Endothelial cell of coronary artery (primary cell): ENCODE measurements at places on chromosomes 4 and X. TPM values are rescaled to one million over a fixed set of nuclear protein-coding genes. Genes with fewer than 3 reads are reported as not detected.

The EDA2R gene
- total RNA-seq, result 6.3 and 7.8 TPM in 2 replicates

The MAGEB17 gene
- total RNA-seq, result 0.19 TPM in 1 of 2 replicates, not detected in the other

The IL13RA2 gene
- total RNA-seq, result under 0.01 and 0.09 TPM in 2 replicates

The PNMA6F gene
- total RNA-seq, result not detected in 2 replicates

The CPZ gene
- total RNA-seq, result 1.2 TPM in 1 of 2 replicates, not detected in the other

The ZFX gene
- 29.1 and 54.3 TPM in 2 replicates for total RNA-seq

The UGT2A1 gene
- 0.27 and 0.85 TPM in 2 replicates for total RNA-seq

The JAKMIP1 gene
- not detected in 2 replicates for total RNA-seq

The UGT2B11 gene
- total RNA-seq, result not detected in 2 replicates

The ZCCHC18 gene
- total RNA-seq, result 1.6 and 1.8 TPM in 2 replicates

The EGF gene
- under 0.01 TPM in 1 of 2 replicates, not detected in the other for total RNA-seq

The NELFA gene
- total RNA-seq, result 13.0 and 16.1 TPM in 2 replicates

The NLRP2B gene
- under 0.01 TPM in 1 of 2 replicates, not detected in the other for total RNA-seq

The ZNF157 gene
- total RNA-seq, result not detected in 2 replicates

The CENPVL1 gene
- not detected in 2 replicates for total RNA-seq

The CXCR3 gene
- total RNA-seq, result not detected in 2 replicates

The GRIA3 gene
- total RNA-seq, result 0.28 and 0.54 TPM in 2 replicates

The OPN1LW gene
- not detected in 2 replicates for total RNA-seq

The SPANXB1 gene
- total RNA-seq, result not detected in 2 replicates

The ERAS gene
- not detected in 2 replicates for total RNA-seq

The PFKFB1 gene
- total RNA-seq, result not detected in 2 replicates

The GYG2 gene
- under 0.01 and 0.09 TPM in 2 replicates for total RNA-seq

The ITIH6 gene
- total RNA-seq, result not detected in 2 replicates

The TEX13C gene
- total RNA-seq, result not detected in 2 replicates

The USP17L30 gene
- total RNA-seq, result not detected in 2 replicates

The ADD1 gene
- 127 and 143 TPM in 2 replicates for total RNA-seq

The MTTP gene
- 0.09 TPM in 1 of 2 replicates, not detected in the other for total RNA-seq

The TBC1D14 gene
- 29.1 and 31.5 TPM in 2 replicates for total RNA-seq

The PCYT1B gene
- total RNA-seq, result under 0.01 TPM in 1 of 2 replicates, not detected in the other

The ANK2 gene
- total RNA-seq, result 1.5 and 1.7 TPM in 2 replicates

The CXCL3 gene
- total RNA-seq, result 0.54 and 0.94 TPM in 2 replicates

The EDA gene
- total RNA-seq, result 0.81 and 2.4 TPM in 2 replicates

The CT55 gene
- not detected in 2 replicates for total RNA-seq

The TMPRSS11B gene
- not detected in 2 replicates for total RNA-seq

The HSFX2 gene
- total RNA-seq, result 0.18 and 0.28 TPM in 2 replicates

The CT45A7 gene
- not detected in 2 replicates for total RNA-seq

The PARM1 gene
- under 0.01 and 0.47 TPM in 2 replicates for total RNA-seq

The SEPTIN6 gene
- total RNA-seq, result 13.3 and 16.6 TPM in 2 replicates

The CD38 gene
- total RNA-seq, result 0.09 TPM in 2 replicates

The PAGE5 gene
- not detected in 2 replicates for total RNA-seq

The SORBS2 gene
- total RNA-seq, result 27.5 and 48.8 TPM in 2 replicates
